Activated CD4-positive, alpha-beta T cell treated with anti-CD3 and anti-CD28 coated beads, Interleukin-2, amount 50 U/mL, for 4 hours (primary cell): ENCODE measurements at places on chromosomes 4 and X.

- no peak for DNase-seq
Observed at GRCh38 chr4:170854097-170854496, 764.3 kb upstream of the AADAT start.

DNA sequence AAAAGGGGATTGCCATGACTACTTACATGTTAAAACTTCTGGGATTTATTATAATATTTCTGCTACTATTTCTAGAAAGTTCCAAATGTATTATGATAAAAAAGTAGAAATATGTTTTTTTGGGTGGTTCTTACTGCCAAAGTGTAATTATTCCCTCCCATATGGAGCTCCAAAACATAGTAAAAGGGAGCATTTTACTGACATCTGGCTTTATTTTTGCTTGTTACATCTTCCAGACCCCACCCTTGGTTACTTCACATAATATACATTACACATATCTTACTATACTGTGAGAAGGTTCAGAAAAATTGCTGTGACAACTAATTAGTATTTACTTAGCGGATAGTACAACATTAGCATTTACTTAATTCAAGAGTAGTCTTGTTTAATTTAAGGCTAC is 205.1 kb upstream of the TLL1 start:
- no peak for DNase-seq

DNA sequence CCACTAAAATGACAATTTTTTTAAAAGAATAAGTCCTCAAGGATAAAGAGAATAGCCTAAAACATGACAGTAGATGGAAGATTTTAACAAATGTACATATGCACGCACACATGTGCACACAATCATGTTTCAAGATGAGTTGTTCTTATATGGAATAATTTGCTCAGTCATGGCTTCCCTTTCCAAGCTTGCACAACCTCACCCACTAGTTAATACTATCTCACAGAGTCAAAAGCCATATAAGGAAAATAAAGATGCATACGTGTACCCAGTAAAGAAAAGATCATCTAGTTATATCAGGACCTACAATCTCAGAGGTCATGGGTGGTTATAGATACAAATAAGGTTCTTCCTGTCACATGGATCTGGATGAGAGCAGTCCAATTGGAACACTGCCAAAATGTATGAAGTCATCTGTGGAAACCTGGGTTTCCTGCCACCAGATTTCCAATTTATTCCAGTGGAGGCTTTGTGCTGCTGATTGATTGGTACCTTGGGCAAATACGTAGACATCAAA is 56.1 kb downstream of the FAM13A start:
- DNase-seq: no peak

DNA sequence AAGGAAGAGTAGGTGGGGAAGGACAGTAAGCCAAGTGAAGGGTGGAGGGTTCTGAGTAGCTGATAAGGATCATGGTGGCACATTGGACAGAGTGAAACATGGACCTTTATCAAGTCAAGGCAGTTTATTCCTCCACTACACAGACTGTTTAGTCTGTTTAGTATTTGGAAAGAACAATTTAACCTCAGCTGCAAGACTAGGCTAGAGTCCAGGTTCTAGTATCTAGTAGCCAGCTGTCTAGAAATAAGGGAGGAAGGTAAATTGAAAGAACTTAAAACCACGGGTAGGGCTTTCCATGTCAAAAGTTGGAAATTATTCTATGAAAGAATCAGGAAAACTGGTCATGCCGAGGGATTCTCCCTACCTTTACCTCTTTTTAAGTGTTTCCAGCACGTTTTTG is 140.1 kb upstream of the MED14 start:
- no peak for DNase-seq

DNA sequence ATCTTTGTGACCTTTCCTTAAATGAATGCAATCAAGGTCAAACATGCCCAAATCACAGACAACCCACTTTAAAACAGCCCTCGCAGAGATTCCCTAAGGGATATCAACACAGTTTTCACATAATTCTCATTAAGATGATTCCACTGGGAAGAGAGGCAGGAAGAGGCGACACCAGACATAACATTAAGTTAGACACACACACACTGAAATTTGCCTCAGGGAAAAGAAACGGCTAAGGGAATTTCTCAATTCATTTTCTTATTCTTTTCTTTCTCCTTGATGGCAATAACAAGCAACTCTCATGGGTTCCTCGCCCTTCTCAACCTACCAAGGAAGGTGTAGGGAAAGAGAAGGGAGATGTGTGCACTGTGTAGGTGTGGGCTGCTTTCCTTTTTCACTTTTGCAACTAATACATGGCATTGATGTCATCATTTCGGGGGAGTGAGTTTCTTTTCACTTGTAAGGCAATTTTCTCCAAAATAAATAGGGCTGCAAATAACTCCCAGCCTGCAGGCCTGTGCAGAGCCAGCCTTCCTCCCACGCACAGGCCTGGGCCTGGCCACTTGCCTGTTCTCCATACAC is 41.4 kb downstream of the SOD3 start:
- no peak for DNase-seq

DNA sequence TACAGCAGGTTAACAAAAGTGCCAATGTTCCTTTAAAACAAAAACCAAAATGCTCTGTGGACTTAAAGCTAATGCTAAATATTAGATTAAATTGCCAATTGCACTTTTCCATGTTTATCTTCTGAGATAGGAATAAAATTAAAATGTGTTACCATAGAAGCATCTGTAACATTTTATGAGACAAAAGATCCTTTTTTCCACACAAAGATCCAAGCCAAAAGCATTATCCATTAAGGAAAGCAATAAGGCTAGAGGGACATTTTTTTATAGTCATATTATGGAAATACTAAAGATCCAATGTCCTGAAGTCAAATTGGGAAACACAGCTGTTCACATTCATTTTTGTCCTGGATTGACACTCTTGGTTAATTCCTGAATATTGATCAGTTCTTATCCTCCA is 73.6 kb downstream of the PALLD start:
- no peak for DNase-seq

GRCh38 chrX:134520860-134521390 is 61.0 kb downstream of the HPRT1 start:
- no peak for DNase-seq

- DNase-seq: no peak
Observed at GRCh38 chr4:74874753-74875367, 58.1 kb upstream of the PARM1 start.

DNA sequence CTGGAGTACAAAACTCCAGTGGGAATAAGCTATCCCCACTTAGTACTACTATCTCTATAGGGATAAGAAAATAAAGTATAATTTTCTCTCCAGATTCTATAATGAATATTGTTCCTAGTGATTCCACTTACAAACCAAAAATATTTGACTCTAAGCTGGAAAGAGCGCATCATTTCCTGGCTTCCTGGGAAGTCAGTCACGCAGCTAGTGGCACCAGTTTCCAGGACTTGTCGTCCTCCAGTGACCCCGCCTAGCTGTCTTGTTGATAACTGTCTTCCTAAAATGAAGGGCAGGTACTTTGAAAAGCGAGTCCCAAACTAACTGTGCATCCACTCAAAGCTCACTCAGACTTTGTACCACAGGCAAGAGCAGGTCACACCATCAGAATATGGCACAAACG is 39.3 kb downstream of the LNX1 start:
- no peak for DNase-seq

DNA sequence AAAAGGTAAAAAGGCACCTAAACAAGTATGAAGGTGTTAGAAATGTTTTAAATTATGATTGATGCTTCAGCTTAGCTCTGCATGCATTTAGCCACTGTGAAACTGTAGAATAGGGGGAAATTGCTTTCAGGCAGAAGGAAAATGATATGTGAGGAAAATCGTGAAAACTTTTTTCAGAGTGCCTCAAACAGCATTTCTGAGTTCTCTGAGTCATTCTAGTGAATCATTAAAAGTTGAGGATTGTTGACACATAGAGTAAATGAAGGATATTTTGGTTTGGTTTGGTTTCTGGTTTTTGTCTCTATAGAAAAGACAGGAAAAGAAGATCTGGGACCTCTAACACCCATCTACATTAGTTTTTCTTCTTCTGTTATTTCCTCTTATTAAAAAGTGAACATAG is 332.5 kb upstream of the TRAM1L1 start:
- DNase-seq: no peak

GRCh38 chr4:54929459-54929858 is 195.9 kb downstream of the KDR start:
- no peak for DNase-seq

DNA sequence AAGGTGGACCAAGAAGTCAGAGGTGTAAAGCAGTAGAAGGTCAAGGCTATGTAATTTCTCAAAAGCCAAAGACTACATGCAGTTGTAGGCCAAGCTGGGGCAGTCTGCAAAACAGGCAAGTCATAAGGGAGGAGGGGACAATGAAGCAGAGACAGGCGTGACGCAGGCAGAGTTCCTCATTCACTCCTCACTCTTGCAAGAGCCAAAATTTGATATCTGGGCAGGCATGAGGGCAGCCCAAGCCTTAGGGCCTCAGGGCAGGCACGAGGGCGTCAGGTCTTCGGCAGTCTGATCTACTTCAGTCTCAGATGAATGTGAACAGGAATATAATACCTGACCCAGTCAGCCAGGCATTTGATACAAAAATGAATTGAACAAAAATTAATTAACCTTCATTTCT is 86.4 kb upstream of the AGA start:
- DNase-seq: no peak

- no peak for DNase-seq
Observed at GRCh38 chr4:114249561-114249960, 270.1 kb upstream of the ARSJ start.

- DNase-seq: no peak
Observed at GRCh38 chr4:101222156-101222845, 125.0 kb downstream of the PPP3CA start.

- no peak for DNase-seq
Observed at GRCh38 chrX:133414406-133415275, 648 bp downstream of the GPC4 start.

- no peak for DNase-seq
Observed at GRCh38 chr4:99305638-99306400, 15.0 kb upstream of the ADH1A start.

DNA sequence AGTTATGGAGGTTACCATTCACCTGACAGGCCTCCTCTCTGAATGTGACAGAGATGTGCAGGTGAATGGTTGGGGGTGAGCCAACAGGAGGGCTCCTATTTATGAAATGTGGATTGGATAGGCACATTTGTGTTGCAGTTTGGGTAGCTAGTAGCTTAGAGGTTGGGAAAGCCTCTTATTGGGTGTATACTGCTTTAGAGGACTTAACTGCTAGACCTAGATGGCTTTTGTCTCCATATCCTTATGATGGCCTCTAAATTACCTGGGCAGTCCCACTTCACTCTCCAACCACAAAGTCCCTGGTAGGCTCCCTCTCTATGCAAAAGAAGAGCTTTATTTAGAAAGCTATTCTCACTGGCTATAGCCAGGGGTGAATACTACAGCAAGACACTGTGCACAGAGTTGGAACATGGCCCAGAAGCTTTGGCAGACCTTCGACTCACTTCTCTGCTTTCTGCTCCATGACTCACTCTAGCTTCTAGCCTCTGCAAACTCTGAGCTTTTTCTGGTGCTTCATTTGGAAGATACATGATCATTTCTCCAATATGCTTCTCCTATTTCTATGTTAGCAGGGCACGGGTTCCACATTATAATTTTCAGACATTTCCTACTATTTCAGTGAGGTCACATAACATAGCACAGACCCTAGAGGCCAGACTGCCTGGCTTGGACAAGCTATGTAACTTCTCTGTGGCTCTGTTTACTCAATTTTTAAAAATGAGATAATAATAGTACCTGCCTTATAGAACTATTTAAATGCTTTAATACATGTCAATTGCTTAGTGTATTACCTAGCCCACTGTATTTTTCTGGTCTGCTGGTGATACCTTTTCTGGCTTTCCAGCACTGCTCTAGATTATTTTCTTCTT is 6.0 kb upstream of the VGLL1 start:
- no peak for DNase-seq

- peak; percentile 6 for DNase-seq
Observed at GRCh38 chr4:71184195-71184781, 154.5 kb upstream of the SLC4A4 start.

DNA sequence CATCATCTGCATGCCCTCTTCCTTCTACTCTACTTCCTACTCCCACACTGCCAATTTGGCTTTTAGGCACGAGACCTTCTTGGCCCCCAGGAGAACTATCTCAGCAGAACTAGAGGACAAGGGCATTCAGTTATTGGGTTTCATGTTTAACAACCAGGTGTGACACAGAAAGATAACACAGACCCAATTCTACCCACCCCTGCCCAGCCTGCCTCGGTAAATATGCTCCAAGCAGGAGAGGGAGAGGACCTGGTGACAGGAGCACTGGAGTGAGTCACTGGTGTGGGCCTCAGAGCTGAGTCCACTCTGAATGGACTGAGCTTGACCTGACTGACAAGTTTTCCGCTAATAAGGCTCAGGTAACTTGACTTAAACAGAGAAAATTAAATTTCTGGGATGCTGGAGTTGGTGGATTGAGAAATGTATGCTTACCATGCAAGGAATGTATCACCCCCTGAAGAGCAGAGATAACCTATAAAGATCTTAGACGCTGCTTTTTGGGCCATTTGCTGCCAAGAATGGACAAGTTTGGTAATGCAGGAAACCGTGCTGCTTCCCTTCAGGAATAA is 52.5 kb downstream of the CASP3 start:
- no peak for DNase-seq

DNA sequence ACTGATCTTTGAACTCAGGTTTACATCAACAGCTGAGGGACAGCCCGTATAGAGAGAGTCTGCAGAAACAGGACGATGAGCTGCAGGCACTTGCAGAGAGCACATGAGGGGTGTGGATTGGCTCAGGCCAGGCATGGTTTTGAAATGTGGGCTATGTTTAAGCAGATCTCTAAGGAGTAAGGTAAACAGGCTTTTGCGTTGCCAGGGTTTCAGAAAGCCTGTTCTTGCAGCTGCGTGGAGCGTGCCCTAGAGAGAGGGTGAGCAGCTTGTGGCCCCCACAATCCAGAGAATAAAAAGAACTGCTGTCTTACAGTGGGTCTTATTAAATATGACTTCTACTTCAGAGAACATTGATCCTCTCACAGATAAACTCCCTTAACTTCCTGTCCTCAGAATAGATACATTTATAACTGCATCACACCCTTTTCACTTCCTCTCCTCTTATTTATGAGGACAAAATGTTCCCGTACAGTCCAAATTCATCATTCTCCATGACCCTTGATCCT is 64.1 kb downstream of the TMA16 start:
- no peak for DNase-seq

DNA sequence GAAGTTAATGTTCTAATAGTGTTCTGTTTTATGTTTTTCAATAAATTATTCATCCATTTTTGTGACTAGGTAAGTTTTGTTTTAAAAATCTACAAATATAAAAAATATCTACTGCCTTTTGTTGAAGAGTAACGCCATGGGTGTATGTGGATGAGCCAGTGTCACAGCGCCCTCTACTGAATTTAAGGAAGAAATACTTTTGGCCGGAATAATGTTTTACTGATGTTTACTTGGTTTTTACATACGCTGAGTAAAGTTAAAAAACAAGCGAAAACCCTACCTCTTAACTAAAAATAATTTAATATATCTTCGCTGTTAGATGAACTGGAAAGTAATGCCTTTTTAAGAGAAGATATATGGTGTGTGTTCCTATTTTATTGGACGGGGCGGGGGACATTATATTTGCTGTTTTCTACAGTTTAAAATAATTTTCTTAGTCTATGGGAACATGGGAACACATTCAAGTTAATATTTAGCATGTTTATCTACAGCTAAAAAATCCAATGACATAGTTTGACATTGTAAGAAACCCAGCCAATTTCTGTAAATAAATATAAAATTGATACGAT is 86.1 kb downstream of the CPE start:
- DNase-seq: no peak

GRCh38 chrX:135295238-135295943 is 13.9 kb upstream of the ETDC start:
- DNase-seq: peak; percentile 59
